ENCODE measurements at places on chromosomes 7 and 10. TPM values are rescaled to one million over a fixed set of nuclear protein-coding genes. Genes with fewer than 3 reads are reported as not detected.

DNA sequence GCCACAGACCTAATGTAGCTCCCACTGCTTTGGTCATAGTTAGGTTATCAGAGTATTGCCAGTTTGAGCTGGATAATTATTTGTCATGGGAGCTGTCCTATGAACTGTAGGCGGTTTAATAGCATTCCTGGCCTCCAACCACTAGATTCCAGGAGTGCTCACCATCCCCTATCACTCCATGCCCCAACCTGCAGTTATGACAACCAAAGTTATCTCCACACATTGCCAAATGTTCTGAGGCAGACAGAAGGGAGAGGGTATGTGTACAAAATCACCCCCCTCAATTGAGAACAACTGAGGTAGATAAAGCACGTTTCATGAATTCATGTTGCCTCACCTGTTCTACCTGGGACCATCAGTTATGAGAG is 119.0 kb upstream of the CACUL1 start:
- DNase-seq, result no peak
- no peak overlapping the region for H3K4me3 ChIP-seq
- H3K4me1 ChIP-seq, result no peaks in the 10 kb centered on the region
- H3K36me3 ChIP-seq, result no peaks in the 10 kb centered on the region
- H3K27ac ChIP-seq, result no peak overlapping the region
- no peaks in the 10 kb centered on the region for H3K27me3 ChIP-seq

DNA sequence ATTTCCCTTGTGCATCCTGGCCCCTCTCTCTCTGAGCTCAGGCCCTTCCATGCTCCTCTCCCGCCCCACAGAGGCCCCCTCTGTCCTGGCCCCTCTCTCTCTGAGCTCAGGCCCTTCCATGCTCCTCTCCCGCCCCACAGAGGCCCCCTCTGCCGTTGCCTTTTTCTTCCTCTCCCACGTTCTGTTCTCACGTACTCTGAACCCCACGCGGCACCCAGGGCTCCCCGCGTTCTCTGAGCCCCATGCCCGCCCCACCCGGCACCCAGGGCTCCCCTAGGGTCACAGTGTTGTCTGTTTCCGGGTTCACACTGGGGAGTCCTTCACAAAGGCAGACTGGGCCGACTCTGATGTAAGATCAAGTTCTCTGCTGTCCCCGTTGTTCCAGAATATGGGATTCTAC is 336.8 kb downstream of the DNAJB6 start:
- H3K4me3 ChIP-seq, result no peak overlapping the region
- H3K27ac ChIP-seq, result no peak overlapping the region
- no peaks in the 10 kb centered on the region for H3K4me1 ChIP-seq
- DNase-seq, result no peak
- peaks cover 2% of the 10 kb centered on the region for H3K27me3 ChIP-seq
- no peaks in the 10 kb centered on the region for H3K36me3 ChIP-seq

DNA sequence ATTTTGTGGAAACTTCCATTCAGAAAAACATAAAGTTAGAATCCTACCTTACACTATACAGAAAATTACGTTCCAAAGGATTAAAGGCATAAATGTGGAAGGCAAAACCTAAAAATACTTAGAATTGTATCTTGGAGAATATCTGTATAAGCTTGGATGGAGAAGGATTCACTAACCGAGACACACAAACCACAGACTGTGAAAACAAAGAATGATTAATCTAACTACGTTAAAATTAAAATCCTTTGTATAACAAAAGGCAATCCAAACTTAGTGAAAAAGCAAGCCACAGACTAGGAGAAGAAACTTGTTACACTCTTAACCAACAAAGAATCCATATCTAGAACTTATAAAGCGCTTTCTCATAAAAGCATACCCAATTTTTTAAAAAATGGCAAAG is 678.8 kb downstream of the INHBA start:
- H3K4me1 ChIP-seq, result no peaks in the 10 kb centered on the region
- H3K27ac ChIP-seq, result no peak overlapping the region
- no peak overlapping the region for H3K4me3 ChIP-seq
- no peaks in the 10 kb centered on the region for H3K36me3 ChIP-seq
- no peaks in the 10 kb centered on the region for H3K27me3 ChIP-seq
- no peak for DNase-seq

DNA sequence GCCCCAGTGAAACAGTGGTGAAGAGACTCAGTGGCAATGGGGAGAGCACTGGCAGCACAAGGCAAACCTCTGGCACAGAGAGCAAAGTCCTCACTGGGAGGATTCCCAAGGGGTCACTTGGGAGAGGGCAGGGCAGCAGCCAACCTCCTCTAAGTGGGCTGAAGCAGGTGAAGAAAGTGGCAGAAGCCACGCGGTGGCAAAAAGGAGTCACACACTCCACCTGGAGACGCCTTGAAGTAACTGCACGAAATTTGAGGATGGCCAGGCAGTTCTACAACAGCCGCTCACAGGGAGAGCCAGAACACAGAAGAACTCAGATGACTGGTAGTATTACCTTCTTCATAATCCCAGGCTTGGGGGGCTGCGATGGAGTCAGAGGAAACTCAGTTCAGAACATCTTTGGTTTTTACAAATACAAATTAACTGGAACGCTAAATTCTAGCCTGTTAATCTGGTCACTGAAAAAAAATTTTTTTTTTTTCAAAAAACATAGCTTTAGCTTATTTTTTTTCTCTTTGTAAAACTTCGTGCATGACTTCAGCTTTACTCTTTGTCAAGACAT is 574 bp upstream of the IL6 start:
- H3K36me3 ChIP-seq, result no peaks in the 10 kb centered on the region
- H3K27me3 ChIP-seq, result no peaks in the 10 kb centered on the region
- H3K4me3 ChIP-seq, result peak overlapping the region; percentile 22
- no peak overlapping the region for H3K27ac ChIP-seq
- peak; percentile 90 for DNase-seq

DNA sequence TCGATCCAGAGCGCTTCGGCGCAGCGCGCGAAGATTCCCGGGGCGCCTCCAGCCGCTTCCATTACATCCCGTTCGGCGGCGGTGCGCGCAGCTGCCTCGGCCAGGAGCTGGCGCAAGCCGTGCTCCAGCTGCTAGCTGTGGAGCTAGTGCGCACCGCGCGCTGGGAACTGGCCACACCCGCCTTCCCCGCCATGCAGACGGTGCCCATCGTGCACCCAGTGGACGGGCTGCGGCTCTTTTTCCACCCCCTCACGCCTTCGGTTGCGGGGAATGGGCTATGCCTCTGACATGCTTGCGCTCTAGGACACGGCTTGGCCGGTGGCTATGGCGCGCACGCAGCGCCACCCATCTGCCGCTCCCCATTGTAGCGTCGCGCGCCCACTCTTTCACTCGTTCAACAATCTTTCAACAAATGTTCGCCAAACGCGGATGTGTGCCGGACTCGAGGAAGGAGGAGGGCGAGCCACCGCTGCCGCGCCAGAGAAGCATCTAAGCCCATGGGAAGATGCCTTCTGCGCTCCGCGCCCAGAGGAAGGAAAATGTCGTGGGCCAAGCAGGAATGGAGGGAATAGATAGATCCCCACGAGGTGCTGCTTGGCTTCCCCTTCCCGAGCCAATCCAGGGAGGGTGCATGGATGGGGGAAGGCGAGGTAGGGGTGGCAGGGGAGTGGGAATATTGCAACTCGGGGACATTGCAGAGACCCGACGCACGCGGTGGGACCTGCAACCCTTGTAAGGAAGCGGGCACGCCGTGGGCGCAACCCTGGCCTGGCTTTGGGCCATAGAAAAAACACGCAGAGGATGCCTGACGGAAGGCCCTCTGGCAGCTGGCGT is 5.1 kb upstream of the CYP26A1 start:
- DNase-seq, result peak; percentile 77
- H3K4me1 ChIP-seq, result peaks cover 40% of the 10 kb centered on the region
- H3K4me3 ChIP-seq, result peak overlapping the region; percentile 54
- no peaks in the 10 kb centered on the region for H3K36me3 ChIP-seq
- no peak overlapping the region for H3K27ac ChIP-seq
- H3K27me3 ChIP-seq, result peaks cover 100% of the 10 kb centered on the region

DNA sequence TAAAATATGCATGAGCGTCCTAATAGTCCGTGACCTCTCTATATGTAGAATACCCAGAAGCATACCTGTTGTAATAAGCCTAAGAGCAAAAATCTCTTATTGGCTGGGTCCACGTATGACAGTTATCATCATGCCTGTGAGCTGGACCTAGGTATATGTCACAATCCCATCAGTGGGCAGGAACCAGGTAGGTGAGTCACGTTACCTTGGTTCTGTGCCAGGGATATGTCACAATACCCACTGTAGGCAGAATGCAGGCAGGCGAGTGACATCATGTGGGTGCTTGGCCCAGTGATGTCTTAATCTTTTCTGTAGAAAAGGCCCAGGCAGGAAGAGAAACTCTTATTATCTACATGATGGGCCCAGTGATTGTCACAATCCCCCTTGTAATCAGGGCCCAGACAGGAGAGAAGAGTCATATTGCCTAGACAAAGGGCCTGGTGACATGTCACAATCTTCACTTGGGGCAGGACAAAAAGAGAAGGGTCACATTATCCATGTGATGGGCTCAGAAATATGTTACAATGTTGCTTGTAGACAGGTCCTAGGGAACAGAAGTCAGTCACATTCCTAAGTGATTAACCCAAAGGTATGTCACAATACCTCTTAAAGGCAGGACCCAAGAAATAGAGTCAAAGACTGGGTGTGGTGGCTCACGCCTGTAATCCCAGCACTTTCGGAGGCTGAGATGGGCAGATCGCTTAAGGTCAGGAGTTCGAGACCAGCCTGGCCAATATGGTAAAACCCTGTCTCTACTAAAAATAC is 12.9 kb upstream of the ZNF736 start:
- no peaks in the 10 kb centered on the region for H3K4me1 ChIP-seq
- H3K27ac ChIP-seq, result no peak overlapping the region
- no peaks in the 10 kb centered on the region for H3K36me3 ChIP-seq
- H3K27me3 ChIP-seq, result no peaks in the 10 kb centered on the region

- DNase-seq, result no peak
- no peaks in the 10 kb centered on the region for H3K27me3 ChIP-seq
- no peak overlapping the region for H3K4me3 ChIP-seq
Measured at GRCh38 chr10:110456046-110456445, 41.7 kb upstream of the DUSP5 start.

Gene MRC1
- total RNA-seq, result not detected

Gene WNT8B
- total RNA-seq, result 1.9 TPM

Gene MMP21
- total RNA-seq, result not detected

Gene ANKRD30A
- not detected for total RNA-seq
